ENCODE measurements at places on chromosomes 11 and 22.

- no peak for DNase-seq
These were observed 121.2 kb downstream of the TRIM44 start for GRCh38 chr11:35783809-35784208.

GRCh38 chr11:110339456-110340250, 43.2 kb upstream of the RDX start:
- DNase-seq, result no peak

GRCh38 chr22:38397189-38398085, 57.6 kb downstream of the KCNJ4 start:
- no peak for DNase-seq

- no peak for DNase-seq
These were observed 2.9 kb downstream of the PTS start for GRCh38 chr11:112229159-112229558.

DNA sequence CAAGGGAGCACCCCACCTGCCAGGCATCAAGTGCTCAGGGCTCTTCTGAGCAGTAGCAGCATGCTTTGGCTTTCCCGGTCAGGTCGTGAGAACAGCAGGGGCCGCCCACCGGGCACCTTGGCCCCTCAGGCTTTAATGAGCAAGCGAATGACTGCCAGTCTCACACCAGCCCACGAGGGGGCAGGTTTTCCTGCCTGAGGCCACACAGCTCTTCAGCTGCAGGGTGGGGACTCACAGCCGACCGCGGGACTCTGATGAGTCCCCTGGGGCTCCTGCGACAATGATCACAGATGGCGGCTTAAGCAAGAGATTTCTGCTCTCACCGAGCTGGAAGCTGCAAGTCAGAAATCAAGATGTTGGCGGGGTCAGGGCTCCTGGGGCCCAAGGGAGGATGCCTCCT, 14.3 kb upstream of the FGF19 start:
- DNase-seq, result no peak
